Fibroblast of villous mesenchyme (primary cell): ENCODE measurements at places on chromosomes 12 and 14. TPM values are rescaled to one million over a fixed set of nuclear protein-coding genes. Genes with fewer than 3 reads are reported as not detected.

- no peak for DNase-seq
Measured at GRCh38 chr12:44117337-44117736, 281.5 kb downstream of the TMEM117 start.

The SMOC1 gene
- not detected in 2 replicates for total RNA-seq

DNA sequence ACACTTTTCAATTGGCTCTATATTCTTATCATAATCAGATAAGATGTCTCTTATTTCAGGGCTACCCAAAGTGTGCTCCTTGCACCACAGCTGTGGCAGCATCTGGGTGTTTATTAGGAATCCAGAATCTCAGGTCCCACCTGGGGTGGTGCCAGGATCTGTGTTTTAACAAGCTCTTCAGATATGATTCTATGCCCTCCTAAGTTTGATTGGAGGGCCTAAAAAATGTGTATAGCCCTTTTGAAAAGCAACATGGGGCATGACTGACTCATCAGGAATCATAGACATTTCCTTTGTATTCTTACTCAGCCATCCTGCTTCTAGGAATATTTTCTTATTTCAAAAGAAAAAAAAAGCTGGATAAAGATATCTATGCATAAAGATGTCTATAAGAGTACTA, 103.1 kb downstream of the HELB start:
- DNase-seq = no peak

The CHST11 gene
- total RNA-seq = 3.5 and 8.2 TPM in 2 replicates

GRCh38 chr14:89550821-89551220, 133.8 kb upstream of the FOXN3 start:
- DNase-seq = no peak

The XRCC3 gene
- 10.0 and 11.7 TPM in 2 replicates for total RNA-seq

DNA sequence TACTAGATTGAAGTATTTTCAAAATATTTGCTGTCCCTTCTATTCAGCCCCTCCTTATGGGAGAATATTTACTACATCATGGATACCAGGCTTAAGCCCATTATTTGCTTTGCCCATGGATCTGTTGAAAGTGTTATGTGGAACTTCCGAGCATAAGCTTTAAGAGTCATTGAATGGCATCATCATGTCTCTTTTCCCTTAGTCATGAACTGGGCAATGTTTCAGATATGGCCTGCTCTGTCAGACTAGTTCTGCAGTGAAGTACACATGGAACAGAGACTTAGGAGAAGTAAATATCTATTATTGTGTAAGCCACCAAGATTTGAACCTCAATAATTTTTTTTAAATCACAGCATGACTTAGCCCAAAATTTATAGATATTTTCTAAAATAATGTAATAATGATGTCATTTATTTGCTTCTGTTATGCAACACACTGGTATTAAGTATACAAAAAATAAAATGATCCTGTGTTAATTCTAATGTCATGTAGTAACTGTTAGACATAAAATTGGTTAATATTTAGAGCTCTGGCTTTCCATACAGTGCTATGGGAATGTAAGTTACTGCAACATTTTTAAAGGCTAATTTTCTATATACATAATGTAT, 1097.3 kb downstream of the SLC16A7 start:
- no peak for DNase-seq

The DAO gene
- total RNA-seq = not detected in 2 replicates

DNA sequence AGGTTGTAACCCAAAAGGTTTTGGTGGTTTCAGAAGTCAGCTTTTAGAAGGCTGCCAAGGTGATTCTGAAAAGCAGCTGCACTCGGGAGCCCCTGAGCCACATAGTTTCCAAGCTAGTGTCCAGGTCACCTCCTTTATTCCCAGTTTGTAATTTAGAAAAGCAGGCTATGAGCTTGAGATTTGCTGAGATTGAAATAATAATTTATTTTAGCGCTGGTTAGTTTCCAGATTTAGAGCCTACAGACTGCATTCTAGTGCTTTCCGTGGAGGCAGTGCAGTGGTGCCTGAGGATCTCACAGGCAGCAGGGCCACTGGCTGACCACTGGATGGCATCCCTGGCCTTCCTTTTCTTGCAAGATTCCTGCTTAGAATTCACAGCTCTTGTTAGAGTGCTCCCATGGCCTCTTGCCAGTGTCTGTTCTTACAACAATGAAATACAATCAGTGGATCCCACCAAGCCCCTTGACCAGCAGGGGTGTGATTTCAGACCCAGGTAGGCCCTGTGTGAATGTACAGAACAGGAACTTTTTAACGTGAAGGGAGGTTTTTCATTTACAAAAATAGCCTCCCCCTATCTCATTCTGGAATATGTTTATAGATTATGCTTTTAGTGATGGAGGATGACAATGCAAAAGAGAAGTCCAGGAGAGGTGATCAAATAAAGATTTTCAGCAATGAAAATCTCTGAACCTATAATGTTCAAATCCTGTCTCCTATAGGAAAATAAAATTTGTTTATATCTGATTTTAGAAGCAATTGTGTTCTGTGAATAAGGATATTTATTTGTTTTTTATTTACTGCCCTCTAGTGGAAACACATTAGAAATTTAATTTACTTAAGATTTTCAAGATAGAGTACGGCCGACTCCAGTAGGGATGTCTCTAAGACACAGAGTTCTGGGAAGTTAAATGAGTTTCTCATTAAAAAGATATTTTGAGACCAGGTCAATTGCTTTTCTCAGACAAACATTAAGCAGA, 362.1 kb upstream of the STXBP6 start:
- peak; percentile 1 for DNase-seq

The NELL2 gene
- 0.86 TPM in 1 of 2 replicates, not detected in the other for total RNA-seq

GRCh38 chr12:125284945-125285685, 219.9 kb downstream of the AACS start:
- DNase-seq = no peak

DNA sequence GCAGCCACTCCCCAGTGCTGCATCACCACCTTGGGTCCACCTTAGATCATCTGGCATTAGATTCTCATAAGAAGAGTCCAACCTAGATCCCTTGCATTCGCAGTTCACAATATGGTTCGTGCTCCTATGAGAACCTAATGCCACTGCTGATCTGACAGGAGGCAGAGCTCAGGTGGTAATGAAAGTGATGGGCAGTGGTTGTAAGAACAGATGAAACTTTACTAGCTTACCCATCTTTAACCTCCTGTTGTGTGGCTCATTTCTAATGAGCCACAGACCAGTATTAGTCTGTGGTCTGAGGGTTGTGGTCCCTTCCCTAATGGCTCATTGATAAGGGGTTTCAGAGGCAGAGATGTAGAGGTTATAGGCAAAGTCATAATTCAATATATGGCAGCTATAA, 615.9 kb upstream of the MIS18BP1 start:
- no peak for DNase-seq
